ENCODE measurements at places on chromosomes 1 and 21.

DNA sequence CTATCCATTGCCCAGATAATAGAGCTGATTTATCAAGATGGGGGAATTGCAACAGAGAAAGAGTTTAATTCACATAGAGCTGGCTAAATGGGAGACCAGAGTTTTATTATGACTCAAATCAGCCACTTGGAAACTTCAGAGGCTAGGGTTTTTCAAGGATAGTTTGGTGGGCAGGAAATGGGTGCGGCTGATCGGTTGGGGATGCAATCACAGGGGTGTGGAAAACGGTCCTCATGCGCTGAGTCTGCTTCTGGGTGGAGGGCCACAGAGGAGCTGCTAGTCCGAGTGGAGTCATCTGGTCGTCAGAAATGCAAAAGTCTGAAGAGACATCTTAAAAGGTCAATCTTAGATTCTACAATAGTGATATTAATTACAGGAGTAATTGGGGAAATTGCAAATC, 32.0 kb upstream of the FAM89A start:
- no peak for DNase-seq

DNA sequence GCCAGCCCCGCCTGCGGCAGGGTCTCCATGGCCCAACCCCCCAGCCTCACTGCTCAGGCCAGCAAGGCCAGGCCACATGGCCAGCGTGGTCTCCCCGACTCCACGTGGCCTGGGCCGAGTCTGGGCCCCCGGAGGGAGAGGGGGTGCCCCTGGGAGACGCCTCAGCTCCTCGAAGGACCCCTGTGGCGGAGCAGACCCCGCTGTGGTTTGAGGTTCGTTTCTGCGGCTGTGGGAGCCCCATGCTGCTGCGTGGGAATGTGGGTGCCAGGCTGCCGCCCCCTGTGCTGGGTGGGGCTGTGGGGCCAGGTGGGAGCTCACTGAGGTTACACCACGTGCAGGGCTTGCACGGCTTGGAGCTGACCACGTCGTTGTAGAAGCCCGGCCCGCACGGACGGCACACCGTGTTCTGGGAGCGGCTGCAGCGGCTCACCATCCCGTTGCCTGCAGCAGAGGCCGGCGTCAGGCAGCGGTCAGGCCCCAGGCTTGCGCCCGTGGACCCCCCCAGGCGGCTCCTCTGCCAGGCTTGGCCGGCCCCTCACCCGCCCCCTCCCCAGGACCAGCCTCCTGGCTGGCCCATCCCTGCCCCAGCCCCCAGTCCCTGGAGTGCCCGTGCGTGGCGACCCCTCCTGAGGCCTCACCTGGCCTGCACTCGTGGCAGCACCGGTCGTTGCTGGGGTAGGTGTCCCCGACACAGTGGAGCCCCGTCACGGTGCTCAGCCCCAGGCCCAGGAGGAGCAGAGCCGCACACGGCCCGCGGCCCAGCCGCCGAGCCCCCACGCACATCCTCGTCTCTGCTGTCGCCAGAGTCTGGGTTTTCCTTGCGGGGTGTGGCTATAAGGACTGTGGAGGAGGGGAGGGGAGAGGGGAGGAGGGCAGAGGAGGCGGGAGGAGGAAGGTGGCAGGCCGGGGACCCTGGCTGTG, at the start of gene TNFRSF4:
TSS of gene TNFRSF4 (minus strand) at position 809 of the 921 bp plus-strand sequence. CDS start at position 783, 26 bp downstream.
- no peak for DNase-seq

DNA sequence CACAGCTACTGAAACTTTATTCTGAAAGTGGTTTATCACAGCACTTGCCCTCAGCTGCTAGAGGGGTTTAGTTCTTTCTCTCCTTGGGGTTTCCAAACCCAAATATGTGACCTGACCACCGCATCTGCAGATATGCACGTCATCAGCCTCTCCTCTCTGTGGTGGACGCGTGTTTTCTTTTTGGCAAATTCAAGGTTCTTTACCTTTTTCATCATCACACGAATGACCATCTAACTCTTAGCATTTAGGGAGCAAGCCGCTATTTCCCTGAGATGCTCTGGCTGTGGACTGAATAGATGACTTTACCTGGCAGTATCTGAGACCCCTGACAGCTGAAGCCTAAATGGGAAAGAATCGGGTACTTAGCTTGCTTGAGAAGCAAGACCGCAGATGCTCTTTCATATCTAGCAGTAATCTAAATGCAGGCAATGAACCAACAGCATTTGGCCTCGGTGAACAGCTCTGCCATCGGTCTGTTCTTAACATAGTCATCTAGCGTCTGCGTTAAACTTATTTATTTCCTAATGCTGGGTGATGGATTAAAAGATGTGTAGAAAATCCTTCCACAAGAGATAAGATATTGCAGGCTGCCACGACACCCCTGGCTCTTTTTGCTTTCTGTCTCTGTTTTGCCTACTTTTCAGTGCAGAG, 463.4 kb downstream of the CAMTA1 start:
- no peak for DNase-seq

GRCh38 chr1:33186936-33187335, 5.1 kb upstream of the TRIM62 start:
- DNase-seq = no peak

GRCh38 chr1:223186800-223187199, 43.8 kb upstream of the TLR5 start:
- no peak for DNase-seq

- DNase-seq = no peak
Measured at GRCh38 chr1:232493869-232494268, 136.1 kb downstream of the SIPA1L2 start.

- no peak for DNase-seq
Measured at GRCh38 chr1:217969428-217969827, 315.7 kb upstream of the RRP15 start.

GRCh38 chr1:244340396-244340795, 111.3 kb downstream of the ADSS2 start:
- no peak for DNase-seq

DNA sequence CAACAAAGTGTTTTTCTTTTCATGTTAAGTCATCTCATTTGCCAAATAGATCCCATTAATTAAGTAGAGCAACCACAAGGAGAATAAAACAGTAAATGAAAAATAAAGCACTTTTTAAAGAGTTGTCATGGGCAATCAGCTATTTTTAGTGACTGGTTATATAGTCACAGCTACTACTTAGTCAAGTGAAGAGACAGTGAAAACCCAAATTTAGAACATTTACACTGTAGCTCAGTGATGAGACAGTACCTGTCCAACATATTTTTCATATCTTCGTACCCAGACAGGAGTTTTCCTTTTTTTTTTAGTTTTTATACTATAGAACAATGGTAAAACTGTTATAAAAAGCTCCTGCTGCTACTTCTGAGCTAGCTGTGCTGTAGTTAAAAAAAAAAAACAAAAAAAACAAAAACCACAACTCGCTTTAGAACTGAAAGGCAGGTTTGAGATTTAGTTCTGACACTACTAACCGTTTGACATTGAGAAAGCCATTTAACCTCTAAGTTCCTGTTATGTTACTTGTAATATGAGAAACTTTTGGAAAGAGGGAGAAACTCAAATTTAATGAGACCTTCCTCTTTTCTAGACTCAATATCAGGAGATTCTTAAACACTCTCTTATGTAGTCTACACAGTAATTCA, 777.5 kb downstream of the ADGRL2 start:
- no peak for DNase-seq

DNA sequence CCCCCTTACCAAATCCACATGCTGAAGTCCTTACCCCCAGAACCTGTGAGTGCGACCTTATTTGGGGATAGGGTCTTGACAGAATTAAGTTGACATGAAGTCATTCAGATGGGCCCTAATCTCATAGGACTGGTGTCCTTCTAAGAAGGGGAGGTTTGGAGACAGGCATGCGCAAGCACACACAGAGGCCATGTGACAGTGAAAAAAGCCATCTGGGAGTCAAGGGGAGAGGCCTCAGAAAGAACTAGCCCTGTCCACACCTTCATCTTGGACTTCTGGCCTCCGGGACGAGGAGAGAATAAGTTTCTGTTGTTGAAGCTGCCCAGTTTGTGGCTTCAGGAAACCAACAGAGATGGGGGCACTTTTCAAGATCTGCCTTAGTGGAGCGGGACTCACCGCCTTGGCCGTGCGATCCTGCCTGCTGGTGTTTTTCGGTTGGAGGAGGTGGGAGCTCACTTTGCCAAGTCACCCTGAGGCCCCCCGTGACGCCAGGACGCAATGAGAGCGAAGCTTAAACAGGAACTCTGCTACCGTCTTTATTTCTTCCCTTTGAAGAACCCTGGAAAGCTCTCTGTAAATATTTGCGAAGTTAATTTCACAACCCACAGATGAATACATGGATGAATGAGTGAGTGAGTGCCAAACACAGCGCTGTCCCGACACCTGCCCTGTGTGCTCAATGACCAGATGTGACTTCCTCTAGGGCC, 42.5 kb upstream of the C1orf174 start:
- no peak for DNase-seq

- no peak for DNase-seq
Measured at GRCh38 chr1:85180869-85181268, 19.9 kb downstream of the SYDE2 start.

- DNase-seq = no peak
Measured at GRCh38 chr1:37465593-37466517, 8.5 kb upstream of the ZC3H12A start.

GRCh38 chr1:13528320-13528719, 14.5 kb upstream of the LRRC38 start:
- DNase-seq = no peak

DNA sequence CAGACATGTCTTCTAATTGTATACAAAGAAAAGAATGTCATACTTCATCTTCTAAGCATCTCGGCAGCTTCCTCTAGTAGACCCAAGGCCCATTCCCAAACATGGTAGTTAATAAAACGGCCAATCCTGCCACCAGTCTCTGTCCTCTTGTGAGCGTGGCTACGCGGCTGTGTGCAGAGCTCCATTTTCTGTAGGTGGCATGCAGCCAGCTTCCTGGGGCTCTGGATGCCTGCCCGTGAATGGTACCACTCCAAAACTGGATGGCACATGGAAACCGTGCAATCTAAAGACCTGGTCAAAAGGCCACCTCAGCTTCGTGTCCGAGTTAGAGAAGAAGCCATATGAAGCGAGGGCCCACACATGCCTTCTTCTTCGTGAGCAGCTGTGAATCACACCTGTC, 110.7 kb downstream of the SIPA1L2 start:
- DNase-seq = no peak

DNA sequence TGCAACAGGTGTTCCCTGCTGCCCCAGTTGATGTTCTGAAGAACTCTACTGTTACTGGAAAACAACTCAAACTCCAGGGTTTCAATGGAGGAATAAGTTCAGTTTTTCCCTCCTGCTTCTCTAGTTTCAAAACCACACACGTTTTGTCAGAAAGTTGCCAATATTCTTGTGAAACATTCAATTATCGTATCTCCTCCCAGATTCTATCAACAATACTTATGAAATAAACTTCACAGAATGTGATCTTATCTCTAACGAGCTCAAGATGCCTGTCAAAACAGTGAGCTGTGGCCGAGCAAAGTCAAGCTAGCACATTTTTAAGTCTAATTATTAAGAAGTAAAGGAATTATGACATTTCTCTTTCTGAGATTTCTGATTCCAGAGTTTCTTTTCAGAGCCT, 4.7 kb downstream of the OR2B11 start:
- DNase-seq = no peak
